ENCODE measurements at places on chromosomes 11 and 22.

DNA sequence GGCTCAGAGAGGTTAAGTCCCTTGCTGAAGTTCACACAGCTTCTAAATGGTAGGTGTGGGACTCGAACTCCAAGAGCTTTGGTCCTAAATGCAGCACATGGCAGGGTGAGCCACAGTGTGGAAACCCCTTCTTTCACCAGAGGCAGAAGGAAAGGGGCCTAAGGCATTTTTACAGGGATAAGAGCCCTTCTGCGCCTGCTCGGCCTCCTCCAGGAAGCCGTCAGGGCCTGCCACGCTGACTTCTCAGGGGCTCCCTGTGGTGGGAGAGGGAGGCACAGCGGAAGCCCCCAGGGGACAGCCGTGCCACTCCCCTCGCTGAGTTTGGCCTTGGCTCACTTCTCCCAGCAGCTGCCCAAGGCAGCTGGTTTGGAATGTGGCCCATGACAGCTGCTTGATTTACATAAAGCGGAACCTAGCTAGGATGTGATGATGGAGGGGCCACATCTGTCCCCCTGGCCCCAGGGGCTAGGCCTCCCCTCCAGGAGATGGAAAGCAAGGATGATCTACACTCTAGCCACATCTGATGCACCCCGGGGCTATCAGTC is 35.4 kb downstream of the CD82 start:
- no peak for DNase-seq

DNA sequence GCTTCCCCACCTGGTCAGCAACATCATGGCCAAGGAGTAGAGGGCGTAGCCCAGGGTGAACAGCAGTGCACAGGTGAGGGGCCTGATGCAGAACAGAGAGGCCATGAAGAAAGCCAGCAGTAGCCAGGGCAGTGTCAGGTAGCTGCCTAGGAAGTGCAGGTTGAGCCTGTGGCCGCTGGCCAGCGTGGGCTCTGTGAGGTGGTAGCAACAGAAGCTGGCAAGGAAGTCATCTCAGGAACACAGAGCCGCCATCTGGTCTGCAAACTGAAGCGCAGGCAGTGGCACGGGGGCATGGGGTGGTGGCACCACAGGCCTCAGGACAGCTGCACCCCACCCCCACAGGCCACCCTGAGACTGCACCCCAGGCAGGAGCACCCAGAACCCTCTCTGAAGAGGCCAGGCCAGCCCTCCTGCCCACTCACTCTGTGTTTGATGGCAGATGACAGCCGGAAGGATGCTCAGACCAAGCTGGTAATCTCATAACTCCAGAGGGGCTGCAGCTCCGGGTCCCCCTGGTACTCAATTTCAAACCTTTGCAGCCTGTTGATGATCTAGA is 95.3 kb downstream of the MED15 start:
- DNase-seq = peak; percentile 5

- no peak for DNase-seq
Observed at GRCh38 chr11:87484566-87484965, 446.8 kb downstream of the TMEM135 start.

- DNase-seq = no peak
Observed at GRCh38 chr11:59254286-59254685, 41.6 kb upstream of the MPEG1 start.

- DNase-seq = no peak
Observed at GRCh38 chr11:43927925-43928707, 14.3 kb upstream of the C11orf96 start.

- no peak for DNase-seq
Observed at GRCh38 chr22:43351966-43352345, 8.8 kb upstream of the SCUBE1 start.

DNA sequence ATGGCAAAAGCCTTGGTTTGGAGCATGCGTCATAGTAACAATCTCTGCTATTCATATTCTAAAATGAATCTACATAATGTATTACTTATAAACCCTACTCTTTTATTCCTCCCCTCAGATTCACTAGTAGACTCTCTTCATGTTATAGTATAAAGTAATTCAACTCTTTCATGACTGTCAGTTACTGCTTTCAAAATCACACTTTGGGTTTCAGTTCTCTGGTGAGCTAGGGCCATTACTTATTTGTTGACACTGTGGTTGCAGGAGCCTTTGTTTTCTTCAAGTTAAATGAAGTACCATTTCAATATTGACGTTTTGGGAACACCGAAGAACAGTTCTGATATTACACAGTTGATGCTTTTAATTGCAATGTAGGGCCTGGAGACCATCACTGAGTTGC is 378.4 kb downstream of the DDX10 start:
- DNase-seq = no peak

DNA sequence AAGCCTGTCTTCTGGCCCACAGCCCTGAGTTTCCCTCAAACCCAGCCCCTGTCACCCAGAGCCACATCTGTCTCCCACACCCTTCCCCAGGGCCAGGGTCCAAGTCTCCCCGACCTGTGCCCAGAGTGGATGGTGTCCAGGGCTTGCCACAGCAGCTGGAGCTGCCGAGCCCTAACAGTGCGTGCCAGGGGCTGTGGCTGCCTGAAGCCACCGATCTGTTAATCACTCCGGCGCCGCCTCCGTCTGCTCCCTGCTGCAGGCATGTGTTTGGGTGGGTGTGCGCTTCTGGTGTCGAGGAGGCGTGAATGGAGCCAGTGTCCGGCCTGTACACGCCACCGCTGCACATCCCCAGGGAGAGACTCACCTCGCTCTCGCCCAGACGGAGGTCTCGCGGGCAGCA is 26.1 kb downstream of the SHISAL1 start:
- no peak for DNase-seq

GRCh38 chr22:45516163-45516562 is 13.5 kb downstream of the FBLN1 start:
- no peak for DNase-seq

GRCh38 chr11:57668434-57668782 is 494 bp downstream of the ZDHHC5 start:
- DNase-seq = no peak

- DNase-seq = no peak
Observed at GRCh38 chr22:32486656-32487390, 12.2 kb downstream of the FBXO7 start.

DNA sequence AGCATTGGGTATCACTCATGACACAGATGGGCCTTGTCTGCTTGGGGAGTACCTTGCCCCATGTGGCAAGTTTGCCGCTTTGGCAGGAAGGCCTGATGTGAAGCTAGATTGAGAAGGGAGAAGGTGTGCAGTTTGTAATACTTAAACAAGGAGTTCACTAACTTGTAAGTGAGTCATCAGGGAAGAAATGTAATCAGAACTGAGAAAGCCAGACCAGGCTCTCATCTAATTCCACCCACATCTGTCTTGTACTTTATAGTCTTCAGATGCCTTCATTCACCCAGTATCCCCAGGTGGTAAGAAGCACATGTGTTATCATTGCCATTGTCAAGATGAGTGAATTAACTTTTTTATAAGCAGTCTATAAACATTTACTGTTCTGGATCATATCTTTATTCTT is 116.0 kb upstream of the DDI1 start:
- no peak for DNase-seq

GRCh38 chr11:94705891-94706615 is 62.1 kb upstream of the AMOTL1 start:
- no peak for DNase-seq

DNA sequence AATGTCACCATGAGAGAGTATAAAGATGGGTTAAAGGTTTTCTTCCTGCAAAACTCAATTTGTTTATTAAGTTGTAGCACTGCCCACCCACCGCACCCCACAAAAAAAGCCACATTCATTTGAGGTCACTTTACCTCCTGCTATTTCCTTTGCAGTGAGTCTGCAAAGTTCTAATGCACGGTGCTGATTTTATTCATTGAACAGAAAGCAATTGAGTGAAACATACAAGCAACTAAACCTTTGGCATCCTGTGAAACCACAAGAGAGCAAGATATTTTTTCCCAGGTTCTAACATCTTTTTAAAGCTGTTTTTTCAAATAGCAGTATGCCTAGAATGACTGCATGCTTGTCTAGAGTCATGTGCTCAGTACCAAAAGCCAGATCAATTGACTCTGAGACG is 39.0 kb downstream of the RRAS2 start:
- no peak for DNase-seq

GRCh38 chr11:119889728-119890280 is 160.8 kb upstream of the NECTIN1 start:
- DNase-seq = no peak

- no peak for DNase-seq
Observed at GRCh38 chr22:40588726-40589125, 47.8 kb downstream of the MRTFA start.
